ENCODE measurements at places on chromosomes 12 and 14.
A peak's percentile ranks its signal among the peaks of the same experiment; 100 is the strongest.

DNA sequence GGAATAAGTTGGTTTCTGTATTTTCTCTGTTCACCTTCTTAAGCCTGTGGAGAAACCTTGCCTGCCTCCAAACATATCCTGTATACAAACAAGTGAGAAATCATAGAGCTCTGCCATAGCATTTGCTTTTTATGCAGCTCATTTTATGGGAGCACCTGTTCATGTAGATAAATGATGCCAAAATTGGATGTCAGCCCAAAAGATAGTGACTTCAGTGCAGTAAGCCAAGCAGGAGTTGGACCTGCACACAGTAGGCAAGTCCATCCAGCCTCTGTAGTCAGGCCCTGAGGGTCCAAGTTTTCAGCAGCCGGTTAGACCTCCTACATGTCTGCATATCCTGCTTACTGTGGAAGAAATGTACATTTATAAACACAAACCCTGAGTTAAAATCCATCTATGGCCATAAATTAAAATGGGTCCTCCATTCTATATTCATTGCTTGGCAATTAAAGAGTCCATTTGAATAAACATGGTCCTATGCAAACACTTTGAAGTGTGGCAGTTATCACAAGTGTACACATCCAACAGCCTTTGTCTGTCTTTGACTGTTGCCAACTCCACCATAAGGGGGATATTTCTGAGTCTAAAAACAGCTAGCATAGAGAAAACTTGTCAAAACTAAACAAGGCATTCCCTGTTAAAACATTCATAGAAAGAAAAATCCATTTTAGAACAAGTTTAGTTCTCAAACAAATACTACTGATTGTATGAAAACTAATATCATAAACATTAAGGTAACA is 847.8 kb downstream of the RPS29 start:
- DNase-seq, result no peak

DNA sequence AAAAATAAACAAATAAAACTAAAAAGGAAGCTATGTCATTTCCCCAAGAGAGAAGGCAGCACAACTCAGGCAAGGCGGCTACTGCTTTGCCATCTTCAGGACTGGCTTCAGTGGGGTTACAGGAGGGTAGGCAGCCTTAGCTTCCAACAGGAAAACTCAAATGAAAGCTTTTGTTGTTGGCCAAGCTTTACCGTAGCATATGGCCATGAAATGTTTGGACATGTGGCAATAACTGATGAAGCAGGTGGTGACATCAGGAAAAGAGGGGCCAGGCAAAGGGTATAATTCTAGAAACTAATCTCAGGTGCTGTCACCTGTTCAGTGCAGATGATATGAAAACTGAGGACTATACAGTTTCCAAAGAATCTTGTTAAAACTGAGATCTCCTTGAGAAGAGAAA is 22.8 kb upstream of the NPFF start:
- no peak for DNase-seq

- DNase-seq, result no peak
Measured at GRCh38 chr14:51094282-51094821, 553 bp downstream of the TRIM9 start.

DNA sequence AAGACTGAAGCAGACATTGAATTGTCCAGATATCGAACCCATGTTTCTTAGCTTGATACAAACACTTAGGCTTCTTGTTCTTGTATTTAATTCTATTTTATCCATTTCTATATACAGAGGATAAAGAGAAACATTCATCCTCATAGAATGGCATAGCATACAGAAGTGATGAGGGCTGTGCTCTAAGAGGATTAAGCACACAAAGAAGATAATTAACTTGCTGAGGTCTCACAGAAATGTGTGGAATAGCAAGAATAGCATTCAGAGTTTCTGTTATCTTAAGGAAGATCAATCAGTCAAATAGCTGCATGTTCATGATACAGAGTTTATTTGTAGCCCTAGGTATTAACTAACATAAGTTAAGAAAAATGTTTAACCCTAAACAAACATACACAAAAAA is 27.3 kb upstream of the STRAP start:
- no peak for DNase-seq

DNA sequence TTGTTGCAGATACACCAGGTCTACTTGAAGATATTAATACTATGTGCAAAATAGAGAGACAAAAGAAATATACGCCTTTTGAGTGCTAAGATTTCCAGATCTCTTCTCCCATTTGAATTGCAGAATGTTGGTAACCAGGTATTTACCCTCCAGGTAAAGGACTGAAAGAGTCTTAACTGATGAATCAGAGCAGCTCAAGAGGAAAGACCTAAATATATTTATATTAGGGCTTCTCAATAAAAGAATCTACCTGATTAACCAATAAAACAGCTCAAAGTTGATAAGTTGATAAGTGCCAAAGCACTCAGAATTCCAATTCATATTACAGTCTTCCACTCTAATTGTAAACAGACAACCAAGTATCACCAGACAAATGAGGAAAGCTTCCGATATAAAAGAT is 59.2 kb downstream of the ZNF641 start:
- DNase-seq, result no peak

DNA sequence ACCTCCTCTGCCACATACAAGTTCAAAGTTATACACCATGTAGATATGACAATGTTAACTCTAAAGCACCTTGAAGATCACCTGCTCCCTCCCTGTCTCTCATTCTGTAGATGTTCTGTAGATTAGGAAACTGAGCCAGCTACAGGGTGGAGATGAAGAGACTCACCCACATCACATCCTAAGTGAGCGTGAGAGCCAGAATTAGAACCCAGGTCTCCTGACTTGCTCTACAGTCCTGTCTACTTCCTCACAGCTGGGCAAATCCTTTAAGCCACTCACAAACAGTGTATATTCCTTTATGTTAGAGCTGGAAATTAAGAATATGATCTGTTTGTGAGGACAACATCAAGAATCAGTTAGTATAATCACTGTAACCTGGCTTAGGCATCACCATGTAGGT is 1.8 kb downstream of the APPL2 start:
- DNase-seq, result no peak

DNA sequence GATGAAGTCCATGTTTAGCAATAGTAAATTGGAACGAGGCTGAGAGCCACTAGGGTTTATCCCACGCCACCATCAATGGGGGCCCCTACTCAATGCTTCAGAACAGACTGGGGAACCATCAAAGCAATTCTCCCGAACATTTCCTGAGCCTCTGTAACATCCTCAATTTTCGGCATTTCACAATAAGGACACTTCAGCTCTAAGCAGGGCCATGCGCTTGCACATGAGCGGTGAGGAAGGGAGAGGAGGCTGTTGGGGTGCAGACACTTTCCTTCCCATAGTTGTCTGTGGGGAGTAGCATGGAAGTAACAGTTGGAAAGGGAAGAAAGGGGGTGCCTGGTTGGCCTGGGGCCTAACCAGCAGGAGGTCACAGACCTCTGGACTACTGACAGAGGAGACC is 129.9 kb upstream of the PRMT8 start:
- DNase-seq, result no peak

DNA sequence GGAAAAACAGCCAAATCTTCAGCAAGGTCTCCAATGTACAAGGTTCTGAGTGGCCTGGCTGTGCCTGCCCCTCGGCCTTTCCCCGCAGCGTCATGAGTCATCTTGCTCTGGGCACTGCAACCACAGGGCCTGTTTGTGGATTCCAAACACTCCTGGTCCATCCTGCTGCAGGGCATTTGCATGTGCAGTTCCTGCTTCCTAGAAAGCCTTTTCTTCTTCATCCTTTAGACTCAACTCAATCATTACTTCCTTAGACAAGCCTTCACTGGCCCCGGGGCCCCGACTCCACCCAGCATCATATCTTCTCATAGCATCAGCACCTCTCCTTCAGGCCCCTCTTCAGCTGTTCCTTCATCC is 101.8 kb upstream of the EGLN3 start:
- no peak for DNase-seq

DNA sequence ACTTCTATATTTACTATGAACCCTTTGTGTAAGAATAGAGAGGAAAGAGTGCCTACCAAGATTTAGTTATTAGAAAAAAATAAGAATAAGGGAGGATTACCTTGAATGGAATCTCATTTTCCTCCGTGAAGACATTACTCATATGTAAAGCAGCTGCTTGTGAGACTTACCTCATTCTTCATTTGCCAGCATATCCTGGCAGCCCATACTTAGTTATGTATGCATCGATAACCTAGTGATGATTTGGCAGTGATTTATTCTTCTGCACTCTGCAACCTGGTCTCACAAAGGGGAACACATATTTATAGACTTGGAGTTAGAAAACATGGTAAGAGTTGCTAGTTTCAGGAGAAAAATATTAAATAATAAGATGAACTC is 56.8 kb downstream of the LRFN5 start:
- DNase-seq, result no peak

GRCh38 chr12:85633491-85633890 is 202.7 kb downstream of the RASSF9 start:
- DNase-seq, result no peak

DNA sequence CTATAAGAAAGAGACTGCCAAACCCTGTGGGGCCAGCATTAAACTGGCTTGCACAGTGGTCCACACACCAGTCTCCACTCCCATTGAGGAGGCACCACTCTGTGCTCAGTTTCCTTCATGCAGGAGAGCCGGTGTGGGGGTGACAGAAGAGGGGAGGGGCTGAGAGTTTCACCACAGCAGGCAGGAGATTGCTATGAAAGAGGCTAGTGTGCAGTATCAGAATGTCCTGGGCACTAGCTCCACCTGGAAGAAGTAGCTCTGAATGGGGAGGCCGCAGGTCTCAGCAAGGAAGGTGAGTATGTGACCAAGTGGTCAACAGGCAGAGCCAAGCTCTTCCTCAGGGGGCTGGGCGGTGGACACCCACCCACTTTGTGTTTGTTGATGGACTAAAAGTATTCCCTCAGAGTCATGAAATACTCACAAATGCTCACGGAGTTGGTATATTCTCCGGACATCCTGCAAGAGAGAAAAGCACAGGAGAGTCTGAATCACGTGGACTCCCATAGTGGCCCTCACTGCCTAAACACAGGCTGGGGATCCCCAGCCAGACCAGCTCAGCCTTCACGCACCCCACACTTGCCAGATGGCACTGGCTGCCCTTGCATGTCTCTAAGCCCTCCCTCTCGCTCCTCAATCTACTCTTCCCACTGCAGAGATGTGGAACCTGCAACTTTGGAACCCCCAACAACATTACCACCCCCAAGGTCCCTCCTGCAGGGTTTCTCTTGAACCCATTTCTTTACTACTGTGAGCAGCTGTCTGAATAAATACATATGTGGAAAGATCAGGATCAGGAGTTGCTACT is 7.8 kb upstream of the KRT72 start:
- DNase-seq, result peak; percentile 67

DNA sequence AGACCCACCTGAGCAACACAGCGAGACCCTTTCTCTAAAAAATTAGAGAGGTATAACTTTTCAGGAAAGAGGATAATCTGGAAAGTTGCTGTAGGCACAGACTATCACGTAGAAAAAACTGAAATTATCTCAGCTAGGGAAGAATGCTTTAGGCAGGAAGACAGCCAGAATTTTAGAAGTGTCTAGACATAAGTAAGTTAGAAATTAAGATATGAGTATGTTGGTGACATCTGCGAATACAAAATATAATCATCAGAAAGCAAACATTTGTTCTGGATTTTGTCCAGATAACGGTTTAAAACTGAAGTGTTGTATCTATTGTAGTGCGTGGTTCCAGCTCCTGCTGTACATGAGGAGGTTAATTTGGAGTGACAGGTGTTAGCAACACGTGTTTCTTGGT is 123.2 kb downstream of the FBXL14 start:
- no peak for DNase-seq

DNA sequence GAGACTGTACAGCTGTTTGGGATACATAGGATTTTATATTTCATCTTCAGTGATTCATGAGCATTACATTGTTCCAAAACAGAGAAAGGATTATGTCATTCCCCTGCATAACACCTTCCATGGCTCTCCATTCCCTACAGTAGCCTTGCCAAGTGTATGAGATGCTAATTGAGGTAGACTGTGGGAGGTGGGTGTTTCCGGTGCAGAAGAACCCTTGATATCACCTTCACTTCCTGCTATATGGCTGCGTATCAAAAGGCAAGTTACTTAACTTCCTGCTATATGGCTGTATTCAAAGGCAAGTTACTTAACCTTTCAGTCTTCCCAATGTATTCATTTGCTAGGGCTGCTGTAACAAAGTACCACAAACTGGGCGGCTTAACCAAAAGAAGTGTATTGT is 11.2 kb downstream of the FAR2 start:
- no peak for DNase-seq

GRCh38 chr14:67221248-67221981 is 19.8 kb upstream of the PALS1 start:
- no peak for DNase-seq

- DNase-seq, result no peak
Measured at GRCh38 chr12:51373187-51373586, 18.0 kb downstream of the GALNT6 start.

- no peak for DNase-seq
Measured at GRCh38 chr14:79281244-79282152, 929.8 kb downstream of the DIO2 start.

GRCh38 chr14:77032844-77033621 is 4.5 kb upstream of the IRF2BPL start:
- DNase-seq, result no peak

GRCh38 chr12:92570056-92570753 is 132.6 kb upstream of the PLEKHG7 start:
- DNase-seq, result no peak

DNA sequence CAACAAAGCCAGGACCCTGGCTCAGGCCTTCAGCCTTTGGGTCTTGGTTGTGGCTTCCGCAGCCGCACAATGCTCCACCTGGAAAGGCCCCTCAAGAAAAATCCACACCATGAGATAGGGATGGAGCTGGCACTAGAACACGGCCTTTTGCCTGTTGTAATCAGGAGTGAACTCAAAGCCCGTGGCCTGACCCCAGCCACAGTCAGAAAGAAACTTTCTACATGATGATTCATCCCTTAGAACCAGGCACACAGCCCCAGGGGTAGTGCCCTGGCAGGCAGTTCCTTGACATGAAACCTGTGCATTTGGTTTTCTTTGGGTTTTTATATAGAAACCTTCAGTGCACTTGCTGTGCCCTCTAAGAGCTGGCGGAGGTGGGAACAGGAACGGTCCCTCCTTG is 5.1 kb downstream of the CLMN start:
- DNase-seq, result no peak

- DNase-seq, result no peak
Measured at GRCh38 chr12:121532503-121533393, 48.1 kb downstream of the KDM2B start.

DNA sequence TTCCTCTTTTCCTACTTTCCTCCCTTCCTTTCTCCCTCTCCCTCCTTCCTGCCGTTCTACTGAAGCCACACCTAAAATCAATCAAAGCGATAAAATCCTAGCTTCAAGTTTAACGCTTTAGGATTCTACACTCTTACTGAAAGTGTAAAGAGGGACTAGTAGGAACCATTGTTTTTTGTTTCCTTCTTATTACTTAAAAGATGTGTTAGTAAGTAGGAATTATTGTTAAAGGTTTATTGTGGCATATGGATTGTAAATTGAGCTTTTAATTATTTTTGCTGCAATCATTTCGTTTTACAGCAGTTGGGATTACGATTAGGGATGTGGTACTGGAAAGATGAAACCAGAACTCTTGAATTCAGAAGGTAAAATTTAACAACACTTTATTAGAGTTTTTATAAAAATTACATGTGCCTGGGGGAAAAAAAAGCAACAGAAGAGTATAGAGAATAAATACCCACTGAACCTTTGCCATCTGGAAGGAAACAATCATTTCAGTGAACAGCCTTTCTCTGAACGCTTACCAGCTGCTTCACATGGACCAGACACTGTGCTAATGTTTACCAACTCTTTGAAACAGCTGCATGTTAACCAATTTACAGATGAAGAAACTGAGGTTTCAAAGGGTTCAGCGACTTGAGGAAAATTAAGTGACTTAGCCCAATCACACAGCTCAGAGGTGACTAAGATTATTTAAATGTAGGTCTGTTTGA is 1.0 kb downstream of the PPP1R36 start:
- DNase-seq, result no peak

All from vagina (tissue), 2 donors.